KG1 (cell line): ENCODE measurements at places on chromosomes 13 and 19.
A peak's percentile ranks its signal among the peaks of the same experiment; 100 is the strongest.

DNA sequence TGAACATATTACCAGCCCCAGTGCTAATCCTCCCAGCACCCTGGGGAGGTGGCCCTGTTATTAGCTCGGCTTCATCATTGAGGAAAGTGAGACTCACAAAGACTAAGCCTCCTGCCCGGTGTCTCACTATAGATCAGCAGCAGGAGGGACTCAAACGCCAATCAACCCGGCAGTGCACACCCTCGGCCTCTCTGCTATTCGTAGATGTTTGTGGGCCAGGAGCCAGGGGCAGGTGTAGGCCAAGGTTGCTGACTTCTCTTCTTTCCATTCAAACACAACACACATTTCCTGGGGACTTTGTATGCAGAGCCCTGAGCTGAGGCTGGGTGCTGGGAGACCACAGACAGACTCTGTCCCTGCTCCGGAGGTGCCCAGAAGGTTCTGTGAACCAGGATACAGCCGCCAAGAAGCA is 9.4 kb upstream of the SBK3 start:
- DNase-seq = no peak

DNA sequence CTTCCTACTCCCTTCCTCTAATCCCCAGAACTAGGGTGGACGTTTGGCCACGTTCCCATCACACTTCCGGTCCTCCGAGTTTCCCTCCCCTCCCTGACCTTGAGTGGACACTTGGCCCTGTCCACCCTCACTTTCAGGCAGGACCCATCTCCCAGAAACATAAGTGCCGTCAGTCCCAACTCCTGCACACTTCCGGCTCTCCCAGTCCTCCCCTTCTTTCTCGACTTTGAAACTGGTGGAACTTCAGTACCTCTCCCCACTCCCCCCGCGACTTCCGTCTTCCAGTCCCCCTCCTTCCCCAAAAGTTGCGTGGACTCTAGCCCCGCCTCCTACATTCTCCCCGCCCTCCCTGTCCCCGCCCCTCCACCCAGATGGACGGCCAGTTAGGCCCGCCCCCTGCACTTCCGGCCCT is 278 bp upstream of the ZNF274 start:
- no peak for DNase-seq

- no peak for DNase-seq
These were observed 45.7 kb upstream of the TDRD3 start for GRCh38 chr13:60351326-60351725.

DNA sequence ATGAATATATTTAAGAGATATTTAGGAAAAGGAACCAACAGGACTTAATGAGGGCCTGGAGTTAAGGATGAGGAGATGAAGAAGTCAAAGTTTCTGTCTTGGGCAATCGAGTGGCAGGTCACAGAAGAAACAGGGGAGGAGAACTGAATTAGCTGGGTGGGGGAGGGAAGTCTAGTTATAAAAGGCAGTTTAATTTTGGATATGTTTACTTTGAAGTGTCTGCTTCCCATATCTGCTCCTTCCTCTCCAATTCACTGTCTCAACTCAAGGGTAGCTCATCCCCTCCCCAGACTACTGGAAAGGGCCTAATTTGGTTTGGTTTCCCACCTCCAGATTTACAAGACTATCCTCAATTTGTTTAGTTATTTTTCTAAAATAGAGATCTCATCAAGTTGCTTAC is 195.9 kb downstream of the VWA8 start:
- no peak for DNase-seq

DNA sequence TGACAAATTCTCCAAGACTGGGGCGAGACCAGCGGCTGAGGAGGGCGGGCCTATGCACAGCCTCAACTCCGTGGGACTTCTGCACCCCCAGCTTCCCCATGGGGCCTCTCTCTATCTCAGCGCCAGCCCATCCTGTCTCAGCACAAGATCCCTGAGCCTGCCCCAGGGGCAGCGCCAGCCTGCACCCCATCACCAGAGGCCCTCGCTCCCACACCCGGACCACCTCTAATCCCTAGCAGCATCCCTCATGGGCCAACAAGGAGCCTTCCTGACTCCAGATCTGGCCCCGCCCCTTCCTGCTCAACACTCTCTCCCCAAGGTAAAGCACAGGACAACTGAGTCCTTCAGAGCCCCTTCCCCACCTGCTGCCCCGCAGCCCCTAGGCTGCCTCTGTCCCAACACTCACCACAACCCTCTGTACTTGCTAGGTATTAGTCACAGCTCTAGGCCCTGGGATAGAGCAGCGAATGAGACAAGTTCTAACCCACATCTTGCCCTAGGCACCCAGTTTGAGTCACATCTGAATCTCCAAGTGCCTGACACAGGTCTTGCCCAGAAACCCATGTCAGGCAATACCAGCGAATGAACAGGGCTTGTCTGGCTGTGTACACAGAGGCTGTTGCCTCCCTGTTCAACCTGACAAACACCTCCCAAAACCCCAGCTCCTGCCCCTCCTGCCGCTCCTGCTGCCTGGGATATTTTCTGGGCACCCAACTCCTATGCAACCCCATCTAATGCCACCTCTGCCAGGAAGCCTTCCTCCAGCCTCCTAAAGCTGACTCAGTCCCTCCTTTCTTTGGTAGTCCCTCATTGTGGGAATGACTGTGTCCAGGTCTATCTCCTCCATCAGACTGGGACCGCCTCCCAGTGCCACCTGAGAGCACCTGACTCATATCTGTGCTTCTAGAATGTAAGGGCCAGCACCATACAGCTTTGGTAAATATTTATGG is 18.6 kb downstream of the GRIK5 start:
- no peak for DNase-seq

GRCh38 chr13:109809216-109809932 is 23.0 kb upstream of the IRS2 start:
- no peak for DNase-seq

DNA sequence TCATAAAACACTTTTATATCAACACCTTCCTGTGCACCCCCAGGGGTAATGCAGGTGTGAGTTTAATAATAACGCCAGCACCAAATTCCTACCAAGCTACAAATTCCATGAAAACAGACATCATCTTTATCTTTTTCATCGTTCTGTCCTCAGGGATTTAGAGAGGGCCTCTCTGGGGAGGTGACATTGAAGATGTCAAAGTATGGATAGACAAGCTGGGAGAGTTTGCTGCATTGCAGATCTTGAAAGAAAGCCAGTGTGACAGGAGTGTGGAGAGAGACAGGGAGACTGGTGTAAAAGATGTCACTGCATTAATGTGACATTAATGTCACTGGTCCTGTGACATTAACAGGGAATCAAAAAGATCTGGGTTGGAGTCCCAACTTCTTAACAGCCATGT is 10.1 kb downstream of the CACNG6 start:
- no peak for DNase-seq

- no peak for DNase-seq
These were observed 380.6 kb downstream of the LIG4 start for GRCh38 chr13:107834717-107835116.

DNA sequence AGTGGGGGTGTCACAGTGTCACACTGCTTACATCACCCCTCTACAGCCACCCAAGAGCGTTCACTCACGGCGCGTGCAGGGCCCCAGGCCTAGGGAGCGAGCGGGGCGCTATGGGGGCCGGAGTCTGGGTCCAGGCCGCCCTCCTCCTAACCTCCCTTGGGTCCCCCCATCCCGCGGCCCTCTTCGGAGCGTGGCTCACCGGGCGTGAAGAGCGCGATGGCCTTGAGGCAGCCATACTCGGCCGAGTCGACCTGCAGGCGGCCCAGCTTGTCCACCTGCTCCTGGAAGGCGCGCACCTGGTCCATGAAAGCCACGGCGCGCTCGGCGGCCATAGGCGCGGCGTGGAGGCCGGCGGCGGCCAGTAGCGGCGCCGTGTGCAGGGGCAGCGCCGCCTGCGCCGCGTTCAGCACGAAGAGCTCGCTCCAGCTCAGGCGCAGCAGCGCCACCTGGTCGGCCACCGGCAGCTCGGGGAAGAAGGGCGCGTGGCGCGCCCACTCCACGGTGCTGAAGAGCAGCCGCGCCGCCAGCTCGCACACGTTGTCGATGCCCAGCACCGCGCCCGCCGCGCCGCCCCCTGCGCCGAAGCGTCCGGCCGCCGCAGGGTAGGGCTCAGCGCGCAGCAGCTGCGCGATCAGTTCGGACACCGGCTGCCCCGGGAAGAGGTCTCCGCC is 9.4 kb downstream of the OCEL1 start:
- DNase-seq = peak; percentile 29

- no peak for DNase-seq
These were observed 9.2 kb upstream of the CLIP3 start for GRCh38 chr19:36041831-36042230.

DNA sequence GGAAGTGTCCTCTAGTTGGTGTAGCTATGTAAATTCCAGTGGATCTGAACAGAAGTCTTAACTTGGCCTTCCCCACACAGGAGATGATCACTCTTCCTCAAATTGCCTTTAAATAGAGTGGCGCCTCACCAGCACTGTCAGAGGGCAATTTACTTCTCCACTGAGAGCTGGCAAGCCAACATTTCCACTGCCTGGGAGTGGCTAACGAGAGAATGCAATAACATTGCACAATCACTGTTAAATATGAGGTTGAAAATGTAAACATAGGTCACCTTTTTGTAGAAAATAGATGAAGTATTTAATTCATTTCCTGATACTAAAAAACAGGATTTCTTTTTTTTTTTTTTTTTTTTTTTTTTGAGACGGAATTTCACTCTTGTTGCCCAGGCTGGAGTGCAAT is 55.4 kb upstream of the UBL3 start:
- DNase-seq = no peak

- DNase-seq = no peak
These were observed 9.7 kb upstream of the HSH2D start for GRCh38 chr19:16133818-16134217.

DNA sequence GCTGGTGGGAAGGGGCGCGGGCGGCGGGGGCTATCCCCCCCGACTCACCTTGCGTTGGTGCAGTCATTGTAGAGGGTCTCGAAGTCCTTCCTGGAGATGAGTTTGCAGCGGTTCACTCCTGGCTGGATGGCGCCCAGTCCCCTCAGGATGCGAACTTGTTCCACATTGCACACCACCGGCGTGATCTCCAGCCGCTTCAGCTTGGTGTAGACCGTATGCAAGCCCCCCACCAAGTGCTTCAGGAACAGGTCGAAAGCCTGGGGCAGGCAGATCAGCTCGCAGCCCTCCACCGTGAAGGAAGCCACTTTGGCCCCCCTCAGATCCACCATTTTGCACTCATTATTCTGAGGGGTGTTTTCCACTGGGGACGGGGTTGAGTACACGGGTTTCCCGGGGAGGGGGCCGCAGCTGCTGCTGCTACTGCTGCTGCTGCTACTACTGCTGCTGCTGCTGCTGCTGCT is 1.1 kb downstream of the DACH1 start:
- no peak for DNase-seq

DNA sequence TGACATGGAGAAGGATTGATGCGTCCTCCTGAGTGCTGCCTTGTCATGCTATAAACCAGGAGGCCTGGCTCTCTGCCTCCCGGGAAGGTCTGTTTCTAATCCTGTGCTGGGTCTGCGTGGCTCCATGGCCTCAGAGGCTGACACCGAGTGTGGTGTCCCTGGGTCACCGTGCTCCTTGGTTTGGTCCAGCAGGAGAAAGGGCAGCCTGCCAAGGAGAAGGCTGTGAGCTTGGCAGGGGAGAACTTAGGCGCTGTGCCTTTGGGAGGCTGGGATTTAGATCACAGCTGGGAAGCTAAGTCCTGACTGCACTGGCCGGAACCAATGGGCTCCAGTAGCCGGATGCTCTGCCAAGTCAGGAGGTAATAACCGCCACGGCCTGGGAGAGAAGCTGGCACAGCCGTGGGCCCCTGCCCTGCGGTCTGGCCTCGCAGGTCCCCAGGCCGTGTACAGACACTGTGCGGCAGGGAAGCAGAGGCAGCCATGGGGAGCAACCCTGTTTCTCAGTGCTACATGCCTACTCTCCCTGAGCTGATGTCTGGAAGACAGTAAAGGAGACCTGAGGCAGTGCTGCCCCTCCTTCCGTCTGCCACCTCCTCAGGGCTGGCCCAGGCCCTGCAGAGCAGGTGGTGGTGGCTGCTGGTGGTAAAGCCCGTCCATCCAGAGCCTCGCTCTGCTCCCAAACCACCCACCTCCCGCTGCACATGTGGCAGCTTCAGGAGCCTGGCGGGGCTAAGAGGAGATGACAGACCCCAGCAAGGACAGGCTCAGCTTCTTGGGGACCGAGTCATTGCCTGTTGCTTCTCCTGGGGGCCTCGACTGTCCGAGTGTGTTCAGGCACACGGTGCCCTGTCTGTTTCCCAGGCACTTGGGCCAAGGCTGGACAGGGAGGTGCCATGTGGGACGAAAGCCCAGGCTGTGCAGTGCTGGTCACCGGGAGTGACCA is 44.9 kb downstream of the C13orf46 start:
- no peak for DNase-seq

GRCh38 chr13:107079423-107080049 is 511.6 kb upstream of the ARGLU1 start:
- DNase-seq = no peak

DNA sequence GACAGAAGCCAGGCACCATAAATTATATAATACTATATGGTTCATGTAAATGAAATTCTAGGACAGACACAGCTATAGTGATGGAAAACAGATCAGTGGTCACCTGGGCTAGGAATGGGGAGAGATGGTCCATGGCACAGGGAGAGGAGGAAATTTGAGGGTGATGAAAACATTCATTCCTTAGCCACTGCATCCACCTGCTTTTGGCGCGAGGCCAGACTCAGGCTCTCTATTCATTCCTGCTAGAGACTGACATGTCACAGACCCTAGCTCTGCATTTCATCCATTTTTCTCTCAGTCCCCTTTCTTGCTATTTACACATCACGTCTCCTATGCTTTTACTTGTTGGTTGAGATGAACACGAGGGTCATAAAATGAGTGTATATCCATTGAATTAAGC is 628.3 kb upstream of the SLC10A2 start:
- DNase-seq = no peak

DNA sequence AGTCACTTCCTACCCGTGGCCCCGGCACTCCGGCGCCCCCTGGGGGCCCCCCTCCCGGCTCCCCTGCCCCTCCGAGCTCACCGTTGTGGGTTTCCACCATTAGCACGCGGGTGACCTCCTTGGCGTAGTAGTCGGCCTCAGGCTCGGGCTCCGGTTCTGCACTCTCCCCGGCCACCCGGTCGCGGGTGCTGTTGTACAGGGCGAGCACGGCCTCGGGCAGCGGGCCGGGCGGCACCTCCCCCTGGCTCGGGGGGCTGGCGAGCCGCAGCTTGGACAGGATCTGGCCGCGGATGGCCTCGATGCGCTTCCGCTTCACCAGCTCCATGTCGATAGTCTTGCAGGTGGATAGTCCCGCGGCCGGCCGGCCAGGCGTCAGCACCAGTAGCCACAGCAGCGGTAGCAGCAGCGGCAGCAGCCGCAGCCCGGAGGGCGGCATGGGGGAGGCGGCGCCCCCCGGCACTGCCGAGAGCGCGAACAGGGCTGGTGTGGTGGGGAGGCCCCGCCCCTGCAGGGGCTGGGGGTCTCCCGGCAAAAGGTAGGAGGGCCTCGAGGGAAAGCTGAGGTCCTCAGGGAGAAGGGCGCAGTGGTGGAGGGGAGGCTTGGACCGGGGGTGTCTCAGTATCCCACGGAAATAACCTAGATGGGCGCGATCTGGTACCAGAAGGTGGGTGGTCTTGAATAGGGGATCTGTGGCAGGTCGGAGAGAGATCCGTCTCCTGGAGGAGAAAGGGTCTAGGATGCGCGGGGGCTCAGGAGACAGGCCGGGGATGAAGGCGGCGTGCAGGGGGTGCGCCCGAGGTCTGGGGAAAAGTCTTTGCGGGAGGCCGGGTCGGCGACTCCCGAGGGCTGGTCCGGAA is 885 bp downstream of the TGFB1 start:
- peak; percentile 55 for DNase-seq

- no peak for DNase-seq
These were observed 23.3 kb downstream of the ZNF787 start for GRCh38 chr19:56097776-56098175.
